ENCODE measurements at places on chromosomes 13 and 19.
A peak's percentile ranks its signal among the peaks of the same experiment; 100 is the strongest.

DNA sequence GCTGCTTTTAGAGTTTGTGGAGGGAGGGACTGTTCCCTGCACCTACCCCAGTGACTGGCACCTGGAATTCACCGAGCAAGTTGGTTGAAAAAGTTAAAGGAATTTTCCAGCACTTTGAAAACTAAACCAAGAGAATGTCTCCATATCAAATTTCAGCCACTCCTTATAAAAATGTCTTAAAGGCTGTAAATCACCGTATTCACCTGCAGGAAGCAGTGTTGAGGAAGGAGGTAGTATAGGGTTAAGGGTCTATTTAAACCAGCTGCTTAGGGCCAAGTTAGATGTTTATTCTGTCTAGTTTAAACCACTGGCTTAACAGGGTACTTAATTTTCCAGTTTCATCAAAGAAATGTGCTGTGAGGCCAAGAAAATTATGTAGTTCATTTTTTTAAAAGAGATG lies 3.8 kb upstream of the RAB20 start:
- DNase-seq, result no peak

DNA sequence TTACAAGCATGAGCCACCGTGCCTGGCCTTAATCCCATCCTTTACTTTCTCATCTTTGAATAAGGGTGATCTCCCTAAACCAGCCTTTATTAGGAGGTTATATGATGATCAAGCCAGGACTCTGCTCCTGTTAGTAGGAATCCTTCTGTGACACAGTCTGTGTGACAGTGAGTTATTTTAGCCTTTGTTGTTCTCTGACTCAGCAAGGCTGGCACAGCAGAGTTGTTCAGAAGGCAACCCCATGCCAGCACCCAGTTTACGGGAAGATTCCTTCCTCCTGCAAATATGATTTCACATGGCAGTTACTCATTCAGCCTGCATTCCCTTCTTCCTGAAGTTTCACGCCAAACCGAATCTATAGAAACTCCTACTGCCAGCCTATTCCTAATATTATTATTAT lies 10.5 kb upstream of the MIER2 start:
- no peak for DNase-seq

DNA sequence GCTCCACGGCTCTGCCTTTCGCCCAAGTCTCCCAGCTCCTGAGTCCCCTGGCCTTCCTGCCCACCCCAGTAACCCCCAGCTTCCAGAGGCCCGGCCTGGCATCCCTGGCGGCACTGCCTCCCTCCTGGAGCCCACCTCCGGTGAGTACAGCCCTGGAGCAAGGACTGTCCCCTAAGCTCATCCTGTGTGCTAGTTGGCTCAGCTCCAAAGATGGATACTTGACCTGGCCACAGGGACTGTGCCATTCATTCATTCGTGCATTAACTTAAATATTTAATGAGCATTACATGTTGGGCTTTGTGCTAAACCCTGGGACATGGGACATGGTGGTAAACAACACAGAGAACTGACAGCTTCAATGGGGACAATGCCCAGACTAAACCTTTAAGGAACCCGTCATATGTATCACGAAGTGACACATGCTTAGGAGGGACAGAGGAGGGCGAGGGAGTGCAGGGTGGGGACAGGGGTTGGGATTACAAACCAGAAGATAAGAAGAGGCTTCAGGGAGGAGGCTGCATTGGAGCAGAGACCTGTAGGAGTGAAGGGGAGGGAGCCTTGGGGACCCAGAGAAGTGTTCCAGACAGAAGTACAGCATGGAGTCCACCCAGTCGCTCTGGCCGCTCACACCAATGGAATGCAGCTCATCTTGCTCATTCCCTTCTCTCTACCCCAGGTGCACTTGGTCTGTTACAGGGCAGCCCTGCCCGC lies 6.9 kb upstream of the OVOL3 start:
- DNase-seq, result peak; percentile 93

GRCh38 chr13:50549221-50549942 lies 294.1 kb downstream of the DLEU7 start:
- DNase-seq, result no peak

- peak; percentile 55 for DNase-seq
Measured at GRCh38 chr13:49240017-49240416, 7.7 kb upstream of the CDADC1 start.

DNA sequence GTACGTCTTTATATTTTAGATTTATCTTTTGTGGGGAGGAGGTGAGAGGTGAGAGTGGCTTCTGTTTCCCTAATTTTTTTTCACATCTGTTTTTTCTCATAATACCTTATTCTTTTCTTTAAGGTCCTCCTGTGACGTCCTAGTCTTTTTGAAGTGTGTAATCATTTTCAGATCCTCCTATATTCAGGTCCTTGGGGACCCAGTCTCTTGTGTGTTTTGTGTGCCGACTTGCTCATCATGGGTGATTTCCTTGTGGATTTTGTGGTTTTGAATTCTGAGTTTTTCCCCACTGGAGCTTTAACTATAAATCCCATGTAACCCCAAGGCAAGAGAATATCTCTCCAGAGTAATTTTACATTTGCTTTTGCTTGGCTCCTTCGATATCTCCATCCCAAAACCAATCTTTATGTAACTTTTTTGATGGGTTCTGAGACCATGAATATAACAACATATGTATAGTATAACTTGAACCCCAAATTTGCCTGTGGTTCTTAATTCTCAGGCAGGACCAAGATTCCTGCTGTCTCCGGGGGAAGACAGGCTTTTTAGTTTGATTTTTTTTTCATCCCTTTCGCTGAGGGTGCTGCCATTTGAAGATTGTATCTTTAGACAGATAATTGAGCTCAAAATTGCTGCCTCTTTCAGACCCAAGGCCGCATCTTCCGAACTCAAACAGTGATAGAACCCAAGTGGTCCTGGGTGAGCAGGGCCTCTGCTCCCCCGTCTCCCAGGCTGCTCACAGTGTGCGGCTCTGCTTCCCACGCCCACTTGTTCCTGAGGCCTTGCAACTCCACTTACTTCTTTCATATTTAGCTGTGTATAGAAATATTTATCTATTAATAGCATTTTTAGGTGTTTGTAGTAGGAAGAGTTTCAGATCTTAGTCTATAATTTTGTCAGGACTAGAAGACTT lies 59.1 kb upstream of the GPR183 start:
- DNase-seq, result no peak

DNA sequence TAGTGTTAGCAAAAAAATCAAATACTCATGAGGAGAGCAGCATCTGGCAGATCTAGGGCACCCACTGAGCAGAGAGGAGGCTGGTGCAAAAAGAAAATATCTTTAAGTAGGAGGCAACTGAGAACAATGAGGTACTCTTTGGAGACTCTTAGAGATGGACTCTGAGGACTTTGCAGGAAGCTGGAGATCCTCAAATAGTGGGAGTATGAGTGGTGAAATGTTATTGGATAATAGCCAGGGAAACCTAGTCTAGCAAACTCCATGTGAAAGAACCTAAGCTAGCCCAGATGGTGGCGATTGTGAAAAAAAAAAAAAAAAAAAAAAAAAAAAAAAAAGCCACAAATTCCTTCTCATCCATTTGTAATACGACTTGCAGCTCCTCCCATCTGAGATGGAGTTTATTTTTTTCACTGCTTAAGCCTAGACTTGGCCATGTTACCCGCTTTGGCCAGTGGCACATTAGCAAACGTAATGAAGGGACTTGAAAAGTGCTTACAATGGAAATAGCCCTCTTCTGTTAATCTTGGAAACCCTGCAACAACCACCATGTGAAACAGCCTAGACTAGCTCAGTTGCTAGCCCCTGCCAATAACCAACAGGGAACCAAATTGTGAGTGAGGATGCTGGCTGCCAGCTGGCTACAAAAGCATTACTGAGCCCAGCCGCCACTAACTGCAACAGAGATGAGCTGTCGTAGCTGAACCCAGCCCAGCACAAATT lies 476.2 kb downstream of the KLF12 start:
- no peak for DNase-seq

DNA sequence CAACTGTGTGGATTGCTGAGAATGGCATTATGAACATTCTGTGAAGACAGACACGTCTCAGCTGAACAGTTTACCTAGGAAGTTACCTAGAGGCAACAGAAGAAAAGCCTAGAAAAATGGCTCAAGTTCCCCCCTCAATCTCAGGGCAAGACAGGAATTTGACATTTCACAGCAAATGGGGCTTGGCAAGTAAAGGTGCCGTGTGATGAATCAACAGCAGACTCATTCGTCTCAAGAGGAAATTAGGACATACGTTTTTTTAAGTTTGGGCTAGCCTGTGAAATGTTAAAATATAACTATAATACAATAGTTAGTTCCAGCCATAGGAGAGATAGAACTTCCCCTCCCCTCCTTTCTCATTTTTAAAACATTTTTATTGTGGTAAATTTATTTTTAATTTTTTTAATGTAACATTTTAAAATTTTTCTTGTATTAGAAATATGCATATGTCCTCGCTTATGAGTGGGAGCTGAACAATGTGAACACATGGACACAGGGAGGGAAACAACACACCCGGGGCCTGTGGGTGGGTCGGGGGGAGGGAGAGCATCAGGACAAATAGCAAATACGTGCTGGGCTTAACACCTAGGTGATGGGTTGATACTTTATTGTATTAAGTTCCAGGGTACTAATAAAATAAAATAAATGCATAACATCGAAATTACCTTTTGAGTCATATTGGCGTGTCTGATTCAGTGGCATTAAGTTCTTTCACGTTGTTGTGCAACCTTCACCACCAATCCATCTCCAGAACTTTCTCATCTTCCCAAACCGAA lies 116.0 kb downstream of the COL4A2 start:
- DNase-seq, result no peak

DNA sequence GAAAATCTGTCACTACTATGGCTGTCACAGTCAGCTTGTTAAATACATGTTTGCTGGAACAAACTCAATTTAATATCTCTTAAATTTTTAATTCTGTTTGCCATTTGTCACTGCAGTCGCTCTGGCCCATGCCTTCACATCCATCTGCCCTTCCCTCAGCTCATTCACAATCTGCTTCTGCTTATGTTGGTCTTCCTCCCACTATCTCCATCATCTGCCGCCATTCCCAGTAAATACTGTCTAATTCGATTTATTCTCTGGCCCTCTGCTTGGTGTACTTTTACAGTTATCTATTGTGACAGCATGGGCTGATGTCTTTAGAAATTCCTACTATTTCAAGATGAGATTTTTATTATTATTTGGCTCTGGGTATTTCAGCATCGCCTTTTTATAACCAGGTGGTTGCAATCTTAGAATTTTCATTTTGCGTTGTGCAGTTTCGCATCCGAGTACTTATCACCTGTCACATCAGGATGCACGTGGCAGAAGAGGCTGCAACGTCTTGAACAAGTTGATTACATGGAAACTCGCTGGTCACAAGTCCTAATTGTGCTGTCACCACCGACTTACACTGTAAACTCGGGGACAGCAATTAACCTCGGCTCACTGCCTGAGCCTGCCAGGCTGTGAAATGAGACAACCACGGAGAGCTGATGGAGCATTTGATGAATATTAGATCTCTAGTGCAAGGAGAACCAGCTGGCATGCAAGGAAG lies 158.4 kb downstream of the MYO16 start:
- DNase-seq, result no peak

- no peak for DNase-seq
Measured at GRCh38 chr13:50760751-50761150, 82.7 kb downstream of the DLEU7 start.

- DNase-seq, result no peak
Measured at GRCh38 chr19:13302526-13303270, 152.5 kb downstream of the IER2 start.

GRCh38 chr13:76552807-76553206 lies 333.4 kb downstream of the KCTD12 start:
- DNase-seq, result no peak

GRCh38 chr19:21202865-21203494 lies 61.1 kb downstream of the ZNF431 start:
- DNase-seq, result peak; percentile 65

DNA sequence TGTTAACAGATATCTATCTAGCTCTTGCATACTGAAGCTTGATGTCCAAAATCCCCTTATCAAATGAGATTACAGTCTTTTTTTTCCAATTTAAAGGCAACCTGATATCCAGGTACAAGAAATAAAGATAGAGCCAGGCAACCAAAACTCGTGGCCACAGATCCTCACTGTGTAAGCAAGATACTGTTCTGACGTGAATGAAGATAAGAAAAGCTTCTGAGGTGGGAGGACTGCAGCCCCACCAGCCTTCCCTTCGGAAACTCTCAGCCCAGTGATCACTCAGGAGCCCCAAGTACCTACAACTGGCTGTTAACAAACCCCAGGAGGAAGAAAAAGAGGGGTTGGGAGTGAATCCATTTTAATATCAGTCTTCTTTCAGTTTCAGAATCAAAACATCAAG lies 191.6 kb downstream of the EFNB2 start:
- DNase-seq, result no peak

- no peak for DNase-seq
Measured at GRCh38 chr13:63048653-63049052, 1633.0 kb upstream of the PCDH20 start.

GRCh38 chr19:19606021-19606420 lies 12.5 kb downstream of the PBX4 start:
- DNase-seq, result peak; percentile 29

- DNase-seq, result no peak
Measured at GRCh38 chr13:96029002-96029401, 24.2 kb downstream of the UGGT2 start.

DNA sequence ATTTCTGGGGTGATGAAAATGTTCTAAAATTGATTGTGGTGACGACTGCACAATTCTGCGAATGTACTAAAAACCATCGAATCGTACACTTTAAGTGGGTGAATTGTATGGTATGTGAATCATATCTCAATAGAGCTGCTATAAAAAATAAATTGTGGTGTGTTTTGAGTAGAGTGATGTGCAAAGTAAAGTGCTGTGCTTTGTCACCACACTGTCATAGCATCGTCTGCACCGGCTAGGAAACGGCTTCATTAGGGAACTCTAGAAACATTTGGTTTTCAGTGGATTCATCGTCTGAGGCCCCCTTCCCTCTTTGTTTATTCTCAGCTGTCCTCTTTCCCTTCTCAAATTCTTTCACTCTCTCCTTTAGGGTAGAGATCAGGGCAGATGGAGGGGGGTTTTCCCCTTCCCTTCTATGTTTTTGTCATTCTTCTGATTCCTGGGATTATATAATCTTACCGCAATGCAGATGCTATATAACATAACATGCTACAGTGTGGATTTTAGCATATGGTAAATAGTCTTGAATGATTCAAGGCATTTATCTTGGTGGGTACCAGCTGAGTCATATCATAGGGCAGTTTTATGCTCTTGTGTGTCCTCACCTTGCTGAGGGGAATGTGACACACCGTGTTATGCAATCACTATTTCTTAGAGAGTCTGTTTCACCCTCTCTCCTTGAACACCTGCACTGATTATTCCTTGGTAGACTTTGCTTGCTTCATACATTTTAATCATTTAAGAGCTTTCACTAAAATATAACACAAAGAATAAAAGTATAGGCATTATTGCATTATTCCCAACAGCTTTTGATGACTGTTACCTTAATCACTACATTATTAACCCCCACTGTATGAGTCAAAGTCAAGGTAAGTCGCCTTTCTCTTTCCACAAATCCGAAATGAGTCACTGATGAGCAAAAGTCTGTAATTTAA lies 239.4 kb downstream of the DCLK1 start:
- DNase-seq, result no peak

DNA sequence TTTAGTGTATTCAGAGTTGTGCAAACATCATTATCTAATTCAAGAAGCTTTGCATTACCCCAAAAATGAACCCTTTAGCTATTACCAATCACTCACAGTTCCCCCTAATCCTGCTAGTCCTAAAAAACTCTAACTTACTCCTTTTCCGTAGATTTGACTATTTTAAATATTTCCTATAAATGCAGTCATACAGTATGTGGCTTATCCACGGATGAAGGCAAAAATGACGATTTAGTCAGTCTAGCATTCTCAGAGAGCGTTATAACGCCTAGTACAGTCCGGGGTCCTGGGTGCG lies 587 bp upstream of the ZNF383 start:
- no peak for DNase-seq

GRCh38 chr13:26026211-26026610 lies 25.6 kb downstream of the SHISA2 start:
- DNase-seq, result no peak

Measured in hematopoietic multipotent progenitor cell treated with erythropoietin and hydrocortisone succinate and interleukin-3 and kit ligand, for 8 days (in vitro differentiated cells).